D341Med (cell line): ENCODE measurements at places on chromosomes 2 and 18.

DNA sequence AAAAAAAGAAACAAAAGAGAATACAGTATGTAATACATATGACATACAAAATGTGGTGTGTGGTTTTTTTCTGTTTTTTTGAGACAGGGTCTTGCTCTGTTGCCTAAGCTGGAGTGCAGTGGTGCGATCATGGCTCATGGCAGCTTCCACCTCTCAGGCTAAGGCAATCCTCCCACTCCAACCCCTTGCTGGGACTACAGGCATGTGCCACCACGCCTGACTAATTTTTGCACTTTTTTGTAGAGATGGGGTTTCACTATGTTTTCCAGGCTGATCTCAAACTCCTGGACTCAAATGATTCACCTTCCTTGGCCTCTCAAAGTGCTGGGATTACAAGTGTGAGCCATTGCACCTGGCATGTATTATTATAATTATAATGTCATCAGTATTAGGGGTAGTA, 38.9 kb downstream of the DHX57 start:
- no peak for DNase-seq

DNA sequence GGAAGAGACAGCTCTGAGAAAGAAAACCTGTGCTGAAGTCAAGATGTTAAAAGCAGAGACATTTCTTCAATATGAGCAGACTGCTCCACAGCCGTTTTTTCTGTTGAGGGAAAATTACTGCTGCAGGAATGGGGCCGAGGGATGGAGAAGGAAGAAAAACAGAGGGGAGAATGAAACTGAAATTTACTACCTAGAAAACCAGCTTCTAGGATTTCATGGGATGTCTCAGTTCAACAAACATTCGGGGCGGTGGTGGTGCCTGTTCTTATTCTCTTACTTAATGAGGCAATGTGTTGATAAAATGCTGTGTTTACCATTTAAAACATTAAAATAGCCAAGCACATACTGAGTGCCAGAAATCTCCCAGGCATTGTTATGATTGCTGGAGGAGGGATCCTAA, 557.1 kb upstream of the MEX3C start:
- DNase-seq = no peak

DNA sequence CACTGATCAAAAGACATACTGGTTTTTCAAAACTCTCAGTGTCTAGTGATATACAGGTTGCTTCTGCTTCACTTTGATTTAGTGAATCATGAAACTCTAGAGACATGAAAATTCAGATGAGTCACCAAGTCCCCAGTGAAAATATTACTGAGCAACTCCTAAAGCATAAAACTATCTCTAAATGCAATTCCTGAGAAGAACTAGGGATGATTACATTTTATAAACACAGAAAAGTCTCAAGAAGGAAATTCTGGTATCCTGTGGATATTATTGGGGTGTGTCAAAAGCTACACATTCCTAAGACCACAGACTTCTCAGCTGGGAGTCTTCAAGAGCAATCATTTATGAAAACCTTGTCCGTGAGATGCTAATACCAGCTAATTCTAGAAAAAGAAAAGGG, 9.7 kb downstream of the LRRTM4 start:
- no peak for DNase-seq

GRCh38 chr18:74292541-74292858, 737 bp upstream of the CYB5A start:
- no peak for DNase-seq

- DNase-seq = no peak
Measured at GRCh38 chr2:123578016-123578415, 447.1 kb upstream of the CNTNAP5 start.

DNA sequence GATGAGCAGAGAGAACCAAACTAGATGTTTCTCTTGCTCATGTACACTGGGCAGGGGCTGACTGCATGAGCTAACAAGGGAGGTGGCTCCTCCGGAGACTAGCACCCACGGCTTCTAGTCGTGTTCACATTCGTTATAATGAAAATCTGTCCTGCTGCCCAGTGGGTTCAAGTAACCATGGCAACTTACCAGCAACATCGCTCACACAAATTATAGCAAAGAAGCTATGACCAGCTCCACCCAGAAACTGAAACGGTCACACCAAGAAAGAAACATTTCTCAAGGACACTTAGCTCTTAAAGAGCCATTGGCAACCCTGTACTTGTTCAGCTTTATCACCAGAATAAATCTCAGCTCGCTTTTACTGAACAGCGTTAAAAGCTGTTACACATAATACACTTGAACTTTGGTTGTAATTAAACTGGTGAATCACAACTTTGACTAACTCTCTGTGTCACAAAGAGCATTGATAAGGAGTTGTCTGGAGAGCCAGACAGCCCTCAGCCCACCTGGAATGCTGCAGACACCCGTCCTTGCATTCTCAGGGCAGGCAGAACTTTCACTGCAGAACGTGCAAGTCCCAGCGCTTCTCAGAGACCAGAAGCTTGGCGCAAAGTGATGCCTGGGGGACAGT, 141.2 kb downstream of the PID1 start:
- no peak for DNase-seq

- DNase-seq = no peak
Measured at GRCh38 chr18:66993492-66993891, 389.6 kb upstream of the CDH19 start.

- DNase-seq = no peak
Measured at GRCh38 chr2:124283096-124283495, 258.0 kb downstream of the CNTNAP5 start.

- no peak for DNase-seq
Measured at GRCh38 chr2:74571058-74571457, 16.5 kb downstream of the DOK1 start.

DNA sequence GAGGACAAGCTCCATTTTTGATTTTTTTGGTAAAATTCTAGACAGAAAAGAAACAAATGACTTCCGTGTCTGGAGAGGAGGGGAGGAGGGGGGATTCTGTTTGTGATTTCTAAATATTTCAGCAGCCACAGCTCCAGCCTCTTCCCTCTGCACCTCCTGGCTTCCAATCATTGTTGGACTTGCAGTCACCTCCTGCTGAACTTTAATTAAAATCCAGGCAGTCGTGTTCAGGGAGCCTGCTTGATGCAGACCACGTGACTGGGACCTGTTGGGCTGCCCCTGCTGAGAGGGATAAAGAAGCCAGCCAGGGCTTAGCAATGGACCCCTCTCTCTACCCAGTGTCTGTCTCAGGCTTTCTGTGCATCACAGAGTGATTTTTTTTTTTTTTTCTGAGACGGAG, 115.1 kb downstream of the SH3BP4 start:
- DNase-seq = no peak

- DNase-seq = no peak
Measured at GRCh38 chr2:24824071-24824588, 30.9 kb downstream of the CENPO start.
